Activated CD4-positive, alpha-beta T cell treated with anti-CD3 and anti-CD28 coated beads, Interleukin-2, Interleukin-6, amounts not matched to agents 100 ng/mL and 50 ng/mL, durations not matched to agents 16 hours and 8 hours (primary cell): ENCODE measurements at places on chromosomes 12 and 14.

DNA sequence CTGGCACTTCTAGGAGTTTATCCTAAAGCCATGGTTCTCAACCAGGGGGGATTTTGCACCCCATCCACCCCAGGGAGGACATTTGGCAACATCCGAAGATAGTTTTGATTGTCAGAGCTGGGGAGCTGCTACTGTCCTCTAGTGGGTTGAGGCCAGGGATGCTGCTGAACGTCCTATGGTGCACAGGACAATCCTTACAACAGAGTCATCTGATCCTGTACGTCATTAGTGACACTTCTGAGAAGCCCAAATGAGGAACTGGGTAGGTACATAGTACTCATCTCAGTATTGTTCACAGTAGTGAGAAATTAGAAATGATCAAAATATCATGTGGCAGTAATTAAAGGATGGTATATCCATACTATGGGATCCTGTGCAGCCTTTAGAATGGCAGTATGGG, 185.1 kb downstream of the CHST11 start:
- DNase-seq, result no peak

GRCh38 chr12:47870175-47870781, 34.5 kb downstream of the VDR start:
- no peak for DNase-seq

GRCh38 chr12:95583933-95584332, 32.7 kb upstream of the USP44 start:
- no peak for DNase-seq

DNA sequence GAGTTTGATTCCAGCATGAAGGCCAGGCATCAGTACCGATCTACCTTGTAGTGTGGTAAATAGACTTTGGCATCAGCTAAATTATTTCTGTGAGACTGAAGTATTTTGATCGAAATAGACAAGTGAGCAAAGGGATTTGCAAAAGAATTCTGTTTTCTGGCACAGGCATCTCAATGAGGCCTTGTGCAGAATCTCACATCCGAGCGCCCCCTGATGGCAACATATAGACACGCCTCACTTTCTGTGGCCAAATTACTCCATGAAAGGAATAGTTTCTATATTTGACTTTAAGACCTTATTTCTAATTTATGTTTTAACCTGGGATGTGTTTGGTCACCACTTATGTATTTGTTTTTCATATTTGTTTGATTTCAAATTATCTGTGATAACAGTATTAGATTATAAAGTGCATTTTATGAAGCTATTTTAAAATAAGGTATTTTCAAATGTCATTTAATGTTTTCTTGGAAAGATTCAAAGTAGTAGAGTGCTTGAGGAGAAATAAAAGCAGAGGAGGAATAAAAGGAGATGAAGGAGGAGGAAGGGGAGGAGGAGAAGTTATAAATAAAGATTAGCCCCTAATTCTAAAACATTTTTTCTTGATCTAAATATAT, 731.9 kb downstream of the NRXN3 start:
- peak; percentile 25 for DNase-seq

DNA sequence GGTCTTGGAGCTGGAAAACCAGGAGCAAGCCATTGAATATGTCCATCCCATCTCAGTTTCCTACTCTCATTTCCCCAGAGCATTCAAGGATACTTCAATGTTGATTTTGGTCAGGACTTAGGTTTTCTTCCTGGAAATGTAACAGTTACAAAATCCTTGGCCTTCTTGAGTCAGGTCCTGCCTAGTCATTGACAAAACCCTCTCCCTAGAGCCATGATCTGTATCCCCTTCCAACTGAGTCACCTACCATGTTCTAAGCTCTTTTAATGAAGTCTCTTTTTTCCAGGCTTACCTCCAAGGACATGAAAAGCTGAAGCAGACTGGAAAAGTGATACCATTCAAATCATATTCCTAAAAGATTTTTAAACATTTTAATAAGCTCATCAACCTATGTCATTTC, 549.2 kb downstream of the GALC start:
- DNase-seq, result no peak

DNA sequence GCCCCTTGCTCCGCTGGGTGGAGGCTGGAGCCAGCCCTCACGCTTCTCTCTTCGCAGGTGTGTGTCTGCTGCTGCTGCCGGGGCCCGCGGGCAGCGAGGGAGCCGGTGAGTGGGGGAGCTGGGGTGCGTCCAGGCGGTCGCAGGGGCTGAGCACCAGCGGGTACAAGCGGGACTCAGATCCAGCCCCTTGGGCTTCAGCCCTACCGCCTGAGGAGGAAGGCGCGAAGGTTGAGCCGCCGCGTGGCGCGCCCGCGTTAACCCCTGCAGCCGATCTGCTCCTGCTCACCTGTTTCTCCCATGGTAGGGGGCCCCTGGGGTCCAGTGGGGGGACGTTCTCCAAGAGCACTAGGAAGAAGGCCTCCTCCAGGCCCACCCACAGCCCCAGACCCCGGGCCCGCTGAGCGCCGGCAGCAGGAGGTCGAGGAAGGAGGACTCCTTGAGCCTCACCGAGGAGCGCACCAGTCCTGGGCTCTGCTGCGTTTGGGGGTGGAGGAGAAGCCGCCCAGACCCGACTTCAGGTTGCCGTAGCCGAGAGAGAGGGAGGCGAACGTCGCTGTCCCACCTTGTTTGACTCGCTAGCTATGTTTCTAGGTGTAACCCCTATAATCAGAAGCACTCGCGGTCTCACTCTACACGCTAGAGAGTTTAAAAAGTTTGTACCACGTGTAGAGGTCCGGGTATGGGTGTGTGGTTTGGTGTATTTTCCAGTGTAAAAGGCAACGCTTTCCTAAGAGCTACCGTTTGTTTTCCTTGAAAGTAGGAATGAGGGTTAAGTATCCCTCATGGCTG, 834 bp downstream of the COCH start:
- DNase-seq, result no peak
